Stimulated activated CD4-positive, alpha-beta T cell treated with anti-CD3 and anti-CD28 coated beads, Interleukin-1b, Interleukin-23, amount 100 ng/mL, for 1 hour (primary cell): ENCODE measurements at places on chromosomes 6 and 20.

DNA sequence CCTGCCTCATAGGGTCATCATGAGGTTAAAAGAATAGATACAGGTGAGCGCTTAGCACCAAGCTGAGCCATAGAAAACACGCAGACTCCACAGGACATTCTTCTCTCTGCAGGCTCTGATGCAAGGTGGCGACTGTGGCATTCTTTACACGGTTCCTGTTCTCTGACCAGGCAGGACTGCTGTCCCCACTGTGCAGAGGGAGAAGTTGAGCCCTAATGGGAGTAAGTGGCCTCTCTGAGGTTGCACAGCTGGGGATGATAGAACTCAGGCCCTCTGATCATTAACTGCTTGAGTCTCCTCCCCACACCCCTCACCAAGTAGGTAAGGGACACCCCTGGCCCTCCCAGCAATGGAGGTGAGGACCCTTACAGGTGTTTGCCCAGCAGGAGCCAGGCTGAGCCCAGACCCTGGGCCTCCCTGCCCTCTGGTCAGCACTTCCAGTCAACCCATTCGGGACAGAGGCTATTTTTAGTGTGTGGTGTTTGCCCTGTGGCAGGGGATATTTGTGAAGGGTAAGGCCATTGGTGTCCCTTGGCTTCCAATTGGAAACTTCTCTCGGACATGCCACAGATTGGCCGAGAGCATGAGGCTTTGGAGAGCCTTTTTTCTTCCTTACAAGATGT, 116.8 kb downstream of the VEGFA start:
- DNase-seq: no peak

GRCh38 chr20:23510000-23510590, 19.2 kb downstream of the CST8 start:
- no peak for DNase-seq

GRCh38 chr20:4881006-4881730, 120.1 kb downstream of the SLC23A2 start:
- DNase-seq: no peak

- no peak for DNase-seq
Measured at GRCh38 chr6:3303795-3304411, 45.2 kb downstream of the PSMG4 start.

- no peak for DNase-seq
Measured at GRCh38 chr6:149891259-149891658, 6.7 kb downstream of the RAET1E start.

DNA sequence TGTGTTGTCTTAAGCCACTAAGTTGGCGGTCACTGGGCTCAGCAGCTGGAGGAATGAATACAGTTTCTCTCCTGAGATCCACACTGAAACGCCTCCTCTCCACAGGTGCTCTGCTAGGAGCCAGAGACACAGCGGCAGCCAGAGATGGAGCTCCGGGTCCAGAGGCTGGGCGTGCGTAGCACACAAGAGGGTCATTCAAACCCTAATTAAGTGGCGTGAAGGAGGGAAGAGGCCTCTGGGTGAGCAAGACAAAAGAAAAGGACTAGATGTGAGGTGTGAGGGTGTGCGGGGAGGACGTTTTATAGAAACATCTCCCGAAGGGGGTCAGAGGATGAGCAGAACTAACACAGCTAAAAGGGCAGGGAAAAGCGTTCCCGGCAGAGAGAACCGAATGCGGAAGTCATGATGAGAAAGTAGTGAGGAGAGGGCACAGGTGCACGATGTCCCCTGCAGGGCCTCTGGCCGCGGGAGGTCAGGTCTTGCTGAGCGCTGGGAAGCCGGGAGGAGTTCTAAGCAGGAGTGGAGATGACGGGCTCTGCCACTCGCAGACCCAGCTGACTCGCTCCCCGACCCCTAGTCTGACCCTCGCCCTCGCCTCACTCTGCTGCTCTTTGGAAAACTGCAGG, 54.4 kb downstream of the BMP7 start:
- DNase-seq: no peak

- no peak for DNase-seq
Measured at GRCh38 chr20:36550790-36551299, 9.5 kb downstream of the MYL9 start.

DNA sequence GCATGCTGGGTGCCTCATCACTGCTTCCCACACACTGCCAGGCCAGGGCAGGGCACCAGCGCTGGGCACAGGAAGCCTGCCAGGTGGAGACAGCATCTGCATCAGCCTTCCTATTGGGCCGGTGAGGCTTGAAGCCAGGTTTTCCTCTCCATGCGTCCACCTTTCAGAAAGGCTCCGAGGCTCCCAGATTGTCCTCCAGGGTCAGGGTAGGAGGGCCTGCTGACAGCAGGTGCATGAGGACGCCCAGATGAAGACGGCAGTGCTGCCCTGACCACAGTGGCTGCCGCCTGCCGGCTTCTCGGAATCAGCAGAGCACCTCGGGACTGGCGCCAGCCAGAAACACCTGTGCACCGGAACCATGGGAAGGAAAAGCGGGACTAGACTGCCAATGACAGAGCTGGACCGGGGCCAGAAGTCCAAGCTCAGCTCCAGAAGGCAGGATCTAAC, 170.5 kb upstream of the CST7 start:
- DNase-seq: no peak

- DNase-seq: no peak
Measured at GRCh38 chr20:11018668-11019170, 344.9 kb upstream of the JAG1 start.

GRCh38 chr20:39910536-39910935, 778.5 kb downstream of the MAFB start:
- DNase-seq: no peak

- DNase-seq: no peak
Measured at GRCh38 chr6:30163918-30164654, 740 bp downstream of the TRIM15 start.

DNA sequence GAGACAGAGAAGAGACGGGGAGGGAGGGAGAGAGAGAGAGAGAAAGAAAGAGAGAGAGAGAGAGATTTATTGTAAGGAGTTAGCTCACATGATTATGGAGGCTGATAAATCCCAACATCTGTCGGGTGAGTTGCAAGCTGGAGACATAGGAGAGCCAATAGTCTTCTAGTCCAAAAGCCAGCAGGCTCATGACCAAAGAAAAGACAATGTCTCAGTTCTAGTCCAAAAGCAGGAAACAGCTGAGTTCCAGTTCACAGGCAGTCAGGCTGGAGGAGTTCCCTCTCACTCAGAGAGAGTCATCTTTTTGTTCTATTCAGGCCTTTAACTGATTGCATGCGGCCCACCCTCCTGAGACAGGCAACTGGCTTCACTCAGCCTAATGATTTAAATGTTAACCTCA, 416.6 kb downstream of the PREX1 start:
- no peak for DNase-seq

GRCh38 chr6:119348748-119349360, 707 bp downstream of the MAN1A1 start:
- DNase-seq: no peak

DNA sequence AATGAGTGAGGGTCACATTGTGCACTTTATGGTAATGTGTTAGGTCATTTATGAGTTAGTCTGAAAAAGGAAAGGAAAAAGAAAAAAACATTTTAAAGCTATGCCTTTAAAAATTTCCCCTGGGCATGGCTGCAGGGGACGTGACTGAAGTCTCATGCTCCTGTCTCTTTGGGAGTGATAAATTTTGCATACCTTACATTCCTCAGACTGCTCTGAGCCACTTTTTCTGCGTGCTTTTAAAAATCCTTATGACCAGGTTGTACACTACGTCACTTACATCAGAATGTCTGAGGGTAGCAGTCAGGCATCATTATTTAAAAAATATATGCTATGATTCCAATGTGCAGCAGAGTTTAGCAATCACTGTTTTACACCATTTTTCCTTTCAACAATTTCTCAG, 121.2 kb downstream of the RFPL4B start:
- no peak for DNase-seq

DNA sequence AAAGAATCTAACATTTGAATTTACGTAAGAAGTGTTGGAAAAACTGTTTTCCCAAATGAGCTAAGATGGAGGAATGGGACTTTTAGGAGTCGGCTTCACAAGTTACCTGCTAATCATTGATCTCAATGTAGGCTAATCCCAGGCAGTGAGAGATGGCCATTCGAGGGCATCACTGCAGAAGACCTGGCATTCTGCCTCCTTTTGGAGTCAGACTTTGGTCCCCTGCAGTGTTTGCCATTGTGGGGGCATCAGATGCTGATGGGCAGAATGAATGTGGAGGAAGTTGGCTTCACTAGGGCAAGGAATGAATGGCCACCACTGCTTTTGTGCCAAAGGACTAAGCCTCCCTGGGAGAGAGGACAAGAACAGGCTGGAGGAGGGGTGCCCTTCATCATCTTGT, 55.7 kb upstream of the NKX2-2 start:
- no peak for DNase-seq

- no peak for DNase-seq
Measured at GRCh38 chr6:135141728-135142127, 39.4 kb upstream of the MYB start.

GRCh38 chr6:108714766-108715414, 133.3 kb upstream of the ARMC2 start:
- no peak for DNase-seq

- DNase-seq: no peak
Measured at GRCh38 chr6:36069573-36069972, 42.0 kb downstream of the MAPK14 start.

GRCh38 chr6:16850681-16851026, 89.4 kb upstream of the ATXN1 start:
- no peak for DNase-seq

GRCh38 chr20:41390889-41391288, 24.3 kb upstream of the EMILIN3 start:
- DNase-seq: no peak
